SK-N-DZ (cell line): ENCODE measurements at places on chromosomes 3 and 15.

- DNase-seq, result no peak
Observed at GRCh38 chr15:62739507-62739906, 303.0 kb upstream of the TPM1 start.

DNA sequence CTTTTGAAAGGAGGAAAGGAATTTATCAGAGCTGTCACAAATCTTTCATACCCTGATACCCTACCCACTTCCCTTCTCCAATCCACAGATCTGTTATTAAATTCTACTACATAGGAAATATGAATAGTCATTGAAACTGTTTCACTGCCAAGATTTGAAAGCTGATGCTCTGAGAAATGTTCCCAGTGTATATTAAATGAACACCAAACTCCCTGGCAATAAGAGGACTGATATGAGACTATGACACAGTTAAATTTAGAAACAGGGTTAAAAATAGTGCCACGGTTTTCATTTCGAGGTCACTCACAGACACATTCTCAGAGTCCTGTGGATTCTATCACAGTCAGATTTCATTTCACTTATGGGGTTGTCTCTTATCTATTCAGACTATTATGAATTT, 27.2 kb upstream of the GBE1 start:
- DNase-seq, result no peak

- no peak for DNase-seq
Observed at GRCh38 chr3:30124435-30125370, 481.7 kb upstream of the TGFBR2 start.

GRCh38 chr15:56199038-56199437, 44.6 kb downstream of the RFX7 start:
- DNase-seq, result no peak

DNA sequence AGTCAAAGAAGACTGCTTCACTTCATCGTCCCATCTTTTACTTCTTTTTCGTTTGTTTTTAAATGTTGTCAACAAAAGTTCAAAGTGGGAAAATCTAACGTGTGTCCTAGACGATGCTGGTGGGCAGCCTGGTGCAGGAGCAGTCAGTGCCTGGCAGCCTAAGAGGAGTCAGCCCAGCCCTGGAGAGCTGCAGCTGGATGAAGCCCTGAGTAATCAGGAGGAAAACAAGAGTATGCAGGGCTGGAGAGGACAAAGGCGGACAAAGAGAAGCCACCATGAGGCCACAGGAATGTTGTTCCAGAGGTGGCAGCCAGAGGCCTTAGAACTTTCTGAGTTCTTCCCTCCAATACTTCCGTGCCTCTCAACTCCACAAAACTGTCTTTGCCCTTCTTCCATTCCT, 5.7 kb downstream of the ADAMTS17 start:
- no peak for DNase-seq

- DNase-seq, result no peak
Observed at GRCh38 chr3:152379415-152380042, 110.8 kb downstream of the MBNL1 start.

- DNase-seq, result no peak
Observed at GRCh38 chr15:85786781-85787114, 8.0 kb downstream of the KLHL25 start.
